ENCODE measurements at places on chromosomes 6 and 20. TPM values are rescaled to one million over a fixed set of nuclear protein-coding genes. Genes with fewer than 3 reads are reported as not detected.
A peak's percentile ranks its signal among the peaks of the same experiment; 100 is the strongest.

- DNase-seq, result no peak
Measured at GRCh38 chr6:48542191-48542590, 431.2 kb upstream of the PTCHD4 start.

DNA sequence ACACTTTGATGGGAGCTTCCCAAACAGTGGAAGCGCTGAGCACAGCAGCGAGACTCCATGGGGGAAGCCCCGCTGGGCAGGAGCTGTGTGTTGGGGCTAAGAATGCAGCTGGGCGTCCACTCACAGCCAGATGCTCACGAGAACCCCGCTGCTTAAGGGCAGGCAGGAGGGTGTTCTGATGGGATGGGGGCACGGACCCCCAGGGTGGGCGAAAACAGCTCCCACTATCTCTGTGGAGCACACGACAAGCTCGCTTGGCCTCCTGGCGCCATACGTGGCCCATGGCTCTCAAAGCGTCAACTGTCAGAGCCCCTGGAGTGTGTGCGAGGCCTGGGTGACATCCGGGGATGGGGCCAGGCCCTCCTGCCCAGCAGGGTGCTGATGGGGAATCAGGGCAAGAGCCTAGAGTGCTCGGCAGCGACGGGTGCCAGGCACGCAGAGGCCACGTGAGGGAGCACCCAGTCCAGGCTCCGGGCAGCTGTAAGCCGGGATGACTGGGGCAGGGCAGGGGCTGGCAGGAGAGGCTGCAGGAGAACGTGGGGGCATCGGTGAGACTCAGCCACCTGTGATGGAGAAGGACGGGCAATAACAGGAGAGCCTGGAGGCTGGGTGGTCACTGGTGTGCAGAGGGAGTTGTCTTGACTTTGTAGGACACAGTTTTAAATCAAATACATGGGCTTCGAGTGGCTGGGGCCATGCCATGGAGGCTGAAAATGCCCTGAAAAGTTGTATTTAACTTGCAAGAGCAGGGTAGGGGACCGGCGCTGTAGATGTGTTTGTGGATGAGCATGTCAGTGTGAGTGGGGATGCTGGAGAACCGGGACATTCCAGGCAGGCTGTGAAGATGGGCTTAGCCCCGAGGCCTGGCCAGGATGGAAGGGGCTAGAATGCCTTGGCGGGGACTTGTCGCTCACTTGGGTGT, 27.3 kb downstream of the PYGB start:
- no peak for DNase-seq

Gene WFDC2
- not detected for total RNA-seq

GRCh38 chr6:3303795-3304411, 45.2 kb downstream of the PSMG4 start:
- DNase-seq, result no peak

Gene ORC3
- 42.4 TPM for total RNA-seq

GRCh38 chr20:47008842-47009518, 114.3 kb downstream of the EYA2 start:
- DNase-seq, result no peak

Gene MYLK2
- 0.55 TPM for total RNA-seq

DNA sequence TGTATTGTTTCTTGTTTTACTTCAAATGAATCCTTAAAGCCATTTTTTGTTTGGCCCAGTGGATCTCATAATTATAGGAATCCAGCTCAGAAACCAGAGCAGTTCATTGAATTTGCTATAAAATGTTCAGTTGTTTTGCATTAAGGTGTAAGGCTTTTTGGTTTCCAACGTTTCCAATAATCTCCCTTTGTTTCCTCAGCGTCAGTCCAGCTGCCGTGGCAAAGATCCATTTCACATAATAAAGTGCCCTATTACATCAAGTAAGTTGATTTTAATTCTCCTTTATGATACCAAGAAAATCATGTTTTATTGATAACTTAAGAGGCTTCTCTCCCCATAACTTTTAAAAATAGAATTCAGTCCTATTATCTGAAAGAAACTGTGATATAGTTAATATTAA, 472.6 kb downstream of the UTRN start:
- no peak for DNase-seq

DNA sequence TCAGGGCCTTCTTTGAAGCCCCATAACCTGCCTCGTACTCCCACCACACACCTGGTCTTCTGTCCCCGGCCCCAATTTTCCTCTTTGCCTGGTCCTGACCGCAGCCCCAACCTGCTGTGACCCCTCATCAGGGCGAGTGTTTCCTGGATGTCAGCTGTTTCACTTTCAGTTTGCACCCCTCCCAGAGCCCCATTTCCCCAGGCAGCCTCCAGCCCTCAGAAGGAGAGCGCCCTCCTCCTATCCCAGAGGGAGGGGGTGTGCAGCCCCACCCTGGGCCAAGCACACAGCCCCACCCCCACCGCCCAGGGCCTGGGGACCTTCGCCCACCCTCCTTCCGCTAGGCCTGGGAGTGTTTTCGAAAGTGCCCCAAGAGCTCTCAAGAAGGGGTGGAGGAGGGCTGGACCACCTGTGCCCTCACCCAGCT, 1.5 kb downstream of the BAK1 start:
- no peak for DNase-seq

- peak; percentile 98 for DNase-seq
Measured at GRCh38 chr20:38143646-38144554, 21.2 kb downstream of the TGM2 start.

GRCh38 chr20:53208110-53208832, 236.1 kb downstream of the TSHZ2 start:
- DNase-seq, result no peak

- DNase-seq, result no peak
Measured at GRCh38 chr6:25314509-25315175, 35.5 kb downstream of the CARMIL1 start.

- DNase-seq, result no peak
Measured at GRCh38 chr20:53284696-53285095, 308.9 kb downstream of the ZNF217 start.

- no peak for DNase-seq
Measured at GRCh38 chr6:64792534-64792933, 914.5 kb downstream of the EYS start.
